Dermis microvascular lymphatic vessel endothelial cell (primary cell): ENCODE measurements at places on chromosomes 4 and X. TPM values are rescaled to one million over a fixed set of nuclear protein-coding genes. Genes with fewer than 3 reads are reported as not detected.

DNA sequence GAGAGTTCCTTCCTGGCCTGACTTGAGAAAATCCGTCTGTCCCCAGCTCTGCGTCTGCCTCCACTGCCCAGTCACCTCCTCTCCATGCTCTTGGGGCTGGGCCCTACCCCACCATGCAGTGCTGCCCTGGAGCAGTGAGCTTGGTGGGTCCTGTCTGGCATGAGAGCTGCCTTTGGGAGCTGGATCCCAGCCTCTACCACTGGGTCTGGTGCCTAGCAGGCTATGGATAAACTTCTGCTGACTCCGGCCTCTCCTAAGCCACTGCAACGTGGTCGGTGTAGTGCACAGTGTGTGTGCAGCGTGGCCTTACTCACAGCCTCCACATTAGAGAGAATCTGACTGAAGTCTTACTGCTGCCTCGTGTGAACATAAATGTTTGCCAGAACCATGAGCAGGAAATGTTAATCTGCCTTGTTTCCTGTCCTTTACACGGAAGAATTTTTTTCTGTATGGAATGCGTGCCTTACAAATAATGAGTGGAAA, 47.6 kb downstream of the HTT start:
- DNase-seq = peak; percentile 96

- no peak for DNase-seq
Measured at GRCh38 chrX:45815441-45815840, 614.8 kb upstream of the DIPK2B start.

- no peak for DNase-seq
Measured at GRCh38 chr4:91935217-91935616, 368.5 kb upstream of the GRID2 start.

- DNase-seq = no peak
Measured at GRCh38 chr4:78862314-78862737, 76.9 kb downstream of the PAQR3 start.

- DNase-seq = no peak
Measured at GRCh38 chr4:145420595-145421214, 60.9 kb upstream of the SMAD1 start.

GRCh38 chrX:27336466-27337091, 126.6 kb downstream of the PPP4R3C start:
- DNase-seq = no peak

GRCh38 chr4:87339440-87339839, 16.8 kb upstream of the HSD17B13 start:
- DNase-seq = no peak

DNA sequence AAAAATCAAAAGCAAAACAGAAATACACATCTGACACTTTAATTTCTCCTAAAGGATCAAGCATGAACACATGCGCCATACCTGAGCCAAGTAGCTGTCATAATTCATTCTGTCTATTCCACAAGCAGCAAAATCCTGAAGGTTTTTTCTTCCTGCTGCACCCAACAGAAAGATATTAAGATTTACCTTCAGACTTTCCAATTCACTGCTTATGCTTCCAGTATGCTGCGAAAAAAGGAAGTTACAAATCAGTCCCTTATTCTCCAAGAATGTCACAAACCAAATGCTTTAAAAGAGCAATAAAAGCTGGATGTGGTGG, 29.2 kb upstream of the FGFBP2 start:
- DNase-seq = no peak

DNA sequence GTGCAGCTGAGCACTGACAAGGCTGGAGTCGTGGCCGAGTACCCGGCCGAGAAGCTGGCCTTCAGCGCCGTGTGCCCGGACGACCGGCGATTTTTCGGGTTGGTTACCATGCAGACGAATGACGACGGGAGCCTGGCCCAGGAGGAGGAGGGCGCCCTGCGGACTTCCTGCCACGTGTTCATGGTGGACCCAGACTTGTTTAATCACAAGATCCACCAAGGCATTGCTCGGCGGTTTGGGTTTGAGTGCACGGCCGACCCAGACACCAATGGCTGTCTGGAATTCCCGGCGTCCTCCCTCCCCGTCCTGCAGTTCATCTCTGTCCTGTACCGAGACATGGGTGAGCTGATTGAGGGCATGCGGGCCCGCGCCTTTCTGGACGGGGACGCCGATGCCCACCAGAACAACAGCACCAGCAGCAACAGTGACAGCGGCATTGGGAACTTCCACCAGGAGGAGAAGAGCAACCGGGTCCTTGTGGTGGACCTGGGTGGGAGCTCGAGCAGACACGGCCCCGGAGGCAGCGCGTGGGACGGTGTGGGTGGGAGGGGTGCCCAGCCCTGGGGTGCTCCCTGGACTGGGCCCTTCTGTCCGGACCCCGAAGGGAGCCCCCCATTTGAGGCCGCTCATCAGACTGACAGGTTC, 24.3 kb downstream of the RGS12 start:
- no peak for DNase-seq

The GPRASP1 gene
- total RNA-seq = 0.51 and 1.1 TPM in 2 replicates

- peak; percentile 43 for DNase-seq
Measured at GRCh38 chr4:5018096-5018495, 1.2 kb downstream of the CYTL1 start.

- no peak for DNase-seq
Measured at GRCh38 chrX:19515615-19516105, 352 bp upstream of the MAP3K15 start.

DNA sequence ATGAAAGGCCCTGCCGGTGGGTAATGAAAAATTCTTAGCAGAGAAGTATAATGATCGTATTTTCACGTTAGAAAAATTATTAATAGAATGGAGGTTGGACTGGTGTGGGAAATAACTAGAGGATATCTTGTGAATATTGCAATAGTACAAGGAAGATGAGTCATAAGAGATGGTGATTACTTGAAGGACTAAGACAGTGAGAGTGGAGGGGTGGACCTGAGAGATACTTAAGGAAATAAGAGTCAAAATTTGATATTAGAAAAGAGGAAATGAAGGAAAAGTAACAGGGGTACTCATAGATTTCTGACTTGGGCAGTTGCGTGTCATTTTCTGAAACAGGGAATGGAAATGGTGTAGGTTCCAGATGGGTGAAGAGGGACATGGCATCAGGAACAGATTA, 1.7 kb upstream of the USP53 start:
- DNase-seq = no peak

GRCh38 chr4:125350470-125351135, 35.8 kb downstream of the FAT4 start:
- no peak for DNase-seq

The NPY1R gene
- total RNA-seq = 0.13 TPM in 1 of 2 replicates, not detected in the other

- DNase-seq = no peak
Measured at GRCh38 chr4:148812101-148812500, 369.9 kb upstream of the NR3C2 start.

The FAT1 gene
- total RNA-seq = 0.90 and 2.3 TPM in 2 replicates

DNA sequence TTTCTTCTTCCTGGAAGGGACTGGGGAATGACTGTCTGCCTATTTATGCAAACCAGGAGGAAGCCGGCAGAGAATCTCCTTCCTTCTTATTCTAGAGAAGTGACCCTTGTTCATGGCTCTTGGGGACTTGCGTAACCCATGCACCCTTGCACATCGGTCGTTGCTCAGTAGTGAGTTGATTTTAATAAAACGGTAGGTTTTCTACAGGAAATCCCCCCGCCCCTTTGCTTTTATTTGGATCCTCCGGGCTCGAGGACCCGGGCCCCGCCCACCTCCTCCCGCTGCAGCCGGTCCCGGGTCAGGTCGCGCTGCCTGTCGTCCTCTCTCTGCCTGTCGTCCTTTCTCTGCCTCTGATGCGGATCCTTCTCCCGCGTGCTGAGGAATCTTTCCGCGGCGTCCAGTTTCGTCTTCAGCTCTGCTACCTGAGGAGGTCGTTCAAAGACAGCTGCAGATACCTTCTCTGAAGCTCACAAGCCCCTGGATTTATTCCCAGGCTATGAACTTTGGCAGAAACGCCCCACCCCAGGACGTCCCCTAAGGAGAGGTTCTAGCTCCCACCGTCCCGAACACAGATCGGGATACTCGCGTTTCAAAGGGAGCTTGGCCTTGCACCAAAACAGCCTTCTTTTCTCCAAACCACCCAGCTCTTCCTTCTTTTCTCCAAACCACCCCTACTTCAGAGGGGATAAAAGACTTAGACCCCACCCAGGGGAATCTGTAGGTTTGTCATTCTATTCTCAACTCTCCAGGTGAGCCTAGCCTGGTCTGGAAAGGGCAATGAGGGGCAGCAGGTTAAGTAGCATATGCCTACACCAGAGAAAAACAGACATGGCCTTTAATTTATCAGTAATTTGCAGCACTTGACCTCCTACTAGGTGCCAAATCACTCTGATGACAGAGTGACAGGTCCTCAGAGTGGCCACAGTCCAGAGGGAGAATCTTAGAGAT, 7.0 kb downstream of the TNIP3 start:
- peak; percentile 11 for DNase-seq

- peak; percentile 47 for DNase-seq
Measured at GRCh38 chrX:48083212-48083611, 11.8 kb upstream of the ZNF630 start.

DNA sequence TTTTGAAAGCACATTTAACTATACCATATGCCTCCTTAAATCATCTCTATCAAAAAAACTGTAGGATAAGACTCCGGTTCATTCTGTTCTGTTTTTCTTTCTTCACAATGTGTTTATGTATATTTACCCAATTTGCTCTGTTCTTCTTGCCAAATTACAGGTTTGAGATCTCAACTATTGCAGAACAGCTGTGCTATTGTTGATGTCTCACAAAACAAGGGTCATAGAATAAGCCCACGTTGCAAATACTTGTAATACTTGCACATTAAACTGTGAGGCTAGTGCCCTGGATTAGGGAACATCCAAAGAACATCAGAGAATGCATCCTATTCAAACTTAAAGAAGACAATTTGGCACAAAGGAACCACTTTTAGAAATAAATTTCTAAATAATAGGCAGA, 45.4 kb downstream of the ANTXR2 start:
- DNase-seq = no peak

DNA sequence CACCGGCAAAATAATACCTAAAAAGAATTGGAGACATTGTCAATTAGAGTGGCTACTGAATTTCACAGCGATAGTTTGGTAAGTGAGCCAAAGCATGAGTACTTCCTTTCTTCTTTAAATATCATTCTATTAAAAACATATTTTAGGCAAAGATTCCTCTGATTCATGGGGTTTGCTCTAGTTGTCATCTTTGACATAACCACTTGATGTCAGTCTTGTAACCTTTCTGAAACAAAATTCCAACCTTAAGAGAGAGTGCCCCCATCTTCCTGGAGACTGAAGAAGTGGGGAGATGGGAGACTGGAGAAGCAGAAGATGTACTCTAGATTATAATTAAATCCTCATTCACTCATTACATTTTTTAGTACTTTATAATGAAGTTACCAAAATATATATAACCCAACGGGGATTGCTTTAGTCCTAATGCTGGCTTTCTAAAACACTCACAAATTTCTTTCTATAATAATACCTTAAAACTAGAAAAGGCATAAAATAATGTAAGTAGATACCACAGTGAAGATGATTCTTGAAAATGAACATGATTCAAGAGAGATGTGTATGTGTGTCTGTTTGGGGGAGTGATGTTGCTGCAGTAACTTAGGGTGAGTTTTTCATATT, 96.4 kb downstream of the EMCN start:
- peak; percentile 17 for DNase-seq

- no peak for DNase-seq
Measured at GRCh38 chrX:16711893-16712547, 449 bp downstream of the CTPS2 start.

The GYPE gene
- under 0.01 TPM in 1 of 2 replicates, not detected in the other for total RNA-seq

DNA sequence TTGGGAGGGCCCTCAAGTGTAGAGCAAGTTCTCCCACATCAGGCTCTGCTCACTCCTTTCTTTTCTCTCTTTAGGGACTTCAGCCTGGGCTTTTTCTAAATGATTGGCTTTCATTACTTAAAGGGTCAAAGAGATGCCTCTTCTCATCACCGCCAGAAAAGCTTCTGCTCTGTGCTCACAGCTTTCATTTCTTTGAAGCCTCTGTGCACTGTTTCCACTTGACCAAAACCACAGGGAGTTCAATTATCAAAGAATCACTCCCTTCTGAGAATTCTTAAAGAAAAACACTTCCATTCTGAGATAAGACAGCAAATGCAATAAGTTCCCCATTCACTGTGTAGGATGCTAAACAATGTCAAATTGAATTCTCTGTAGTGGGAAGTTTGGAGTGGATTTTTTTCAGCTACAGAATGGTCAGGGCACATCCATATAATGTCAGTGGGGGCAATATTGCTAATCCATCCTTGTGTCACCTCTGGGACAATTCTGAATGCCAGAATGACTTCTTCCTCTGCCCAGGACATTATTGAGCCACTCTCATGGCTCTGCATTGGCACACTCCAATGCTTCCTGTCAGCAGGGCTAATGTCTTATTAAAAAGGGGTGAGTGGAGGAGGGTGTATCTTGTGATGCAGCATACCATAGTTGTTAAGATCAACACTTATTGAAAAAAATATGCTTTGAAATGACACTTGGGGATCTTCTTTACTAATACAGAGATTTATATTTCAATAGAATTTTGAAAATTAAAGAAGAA, 217.6 kb downstream of the SNCA start:
- no peak for DNase-seq

- DNase-seq = no peak
Measured at GRCh38 chr4:87425711-87426110, 3.3 kb downstream of the NUDT9 start.

The WDFY3 gene
- total RNA-seq = 67.5 and 85.6 TPM in 2 replicates

DNA sequence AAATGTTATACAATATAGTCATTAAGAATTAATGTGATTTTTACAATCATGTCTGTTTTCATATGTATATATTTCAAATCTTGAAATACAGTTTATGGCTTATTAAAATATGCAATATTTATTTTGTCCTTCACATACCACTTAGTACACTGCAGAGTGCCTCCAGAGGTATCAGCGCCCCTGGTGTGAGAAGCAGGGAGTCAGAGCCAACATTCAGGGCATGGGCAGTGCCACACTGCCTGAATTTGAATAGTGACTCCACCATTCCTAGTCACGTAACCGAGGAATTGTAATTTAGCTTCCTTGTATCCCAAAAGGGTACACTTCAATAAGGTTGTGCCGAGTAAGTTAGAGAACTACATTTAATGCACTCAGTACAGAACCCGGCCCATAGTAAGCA, 4.3 kb upstream of the C4orf54 start:
- DNase-seq = no peak

The ALB gene
- not detected in 2 replicates for total RNA-seq

The H2AZ1 gene
- total RNA-seq = 230 and 455 TPM in 2 replicates

The TSPAN5 gene
- 71.4 and 89.8 TPM in 2 replicates for total RNA-seq

- DNase-seq = no peak
Measured at GRCh38 chr4:36523182-36523581, 241.8 kb downstream of the DTHD1 start.

The ANTXR2 gene
- total RNA-seq = 22.2 and 28.1 TPM in 2 replicates

The SCML1 gene
- 4.7 and 6.7 TPM in 2 replicates for total RNA-seq

The MAGEE2 gene
- not detected in 2 replicates for total RNA-seq

The RAI2 gene
- 1.2 and 3.3 TPM in 2 replicates for total RNA-seq

The CCSER1 gene
- total RNA-seq = 0.13 TPM in 2 replicates

DNA sequence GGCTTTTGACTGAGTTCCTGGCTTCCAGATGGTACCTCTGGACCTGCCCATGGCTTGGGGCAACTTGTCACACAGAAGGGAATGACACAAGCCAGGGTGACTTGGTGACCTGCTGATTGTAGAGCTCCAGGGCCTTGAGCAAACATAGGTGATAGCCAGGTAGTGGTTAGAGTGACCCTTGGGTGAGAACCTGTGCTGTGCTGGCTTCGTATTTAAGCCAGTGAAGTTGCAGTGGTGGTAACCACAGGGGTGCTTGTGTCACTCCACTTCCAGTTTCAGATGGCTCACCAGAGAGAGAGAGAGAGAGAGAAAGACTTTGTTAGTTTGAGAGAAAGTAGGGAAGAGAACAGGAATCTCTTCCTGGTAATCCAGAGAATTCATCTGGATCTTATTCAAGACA, 471.6 kb downstream of the ZIC3 start:
- no peak for DNase-seq
